ENCODE measurements at places on chromosomes 2 and 18. TPM values are rescaled to one million over a fixed set of nuclear protein-coding genes. Genes with fewer than 3 reads are reported as not detected.

MITD1 gene
- total RNA-seq: 37.6 TPM

CRYGC gene
- not detected for total RNA-seq

- H3K27me3 ChIP-seq: no peaks in the 10 kb centered on the region
- DNase-seq: no peak
- H3K4me1 ChIP-seq: peaks cover 21% of the 10 kb centered on the region
- no peak overlapping the region for H3K4me3 ChIP-seq
Measured at GRCh38 chr2:159129824-159130223, 156.7 kb downstream of the WDSUB1 start.

DNA sequence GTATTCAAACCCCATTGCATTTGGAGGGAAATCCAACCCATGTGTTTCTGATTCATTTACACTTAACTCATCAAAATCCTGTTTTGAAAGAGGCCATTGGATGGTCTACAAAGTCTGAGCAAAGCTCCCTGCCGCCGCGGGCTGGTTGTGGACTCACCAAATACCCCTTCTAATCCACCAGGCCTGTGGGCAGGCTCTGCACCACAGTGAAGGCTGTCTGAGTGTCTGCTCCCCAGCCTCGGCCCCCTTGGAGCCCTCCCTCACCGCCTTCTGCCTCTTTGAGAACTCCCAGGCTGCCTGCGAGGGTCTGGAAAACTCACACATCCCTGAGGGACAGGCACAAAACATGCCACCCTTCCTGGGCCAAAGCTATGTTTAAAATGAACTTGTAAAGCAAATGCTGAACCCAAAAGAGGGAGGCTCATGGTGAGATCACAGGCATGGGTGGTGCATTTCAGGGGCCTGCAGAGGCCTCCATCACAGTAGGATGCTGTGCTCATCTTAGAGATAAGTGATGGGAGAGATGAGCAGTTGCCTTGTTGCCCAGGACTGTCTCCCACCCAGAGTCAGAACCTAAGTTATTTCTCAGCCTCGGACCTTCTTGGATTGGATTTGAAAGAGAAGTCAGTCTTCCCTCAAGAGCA is 225.0 kb downstream of the CYP26B1 start:
- no peaks in the 10 kb centered on the region for H3K27me3 ChIP-seq
- no peak for DNase-seq
- H3K27ac ChIP-seq: no peak overlapping the region
- no peak overlapping the region for H3K4me3 ChIP-seq

- H3K4me3 ChIP-seq: no peak overlapping the region
- peaks cover 18% of the 10 kb centered on the region for H3K27me3 ChIP-seq
- no peak for DNase-seq
- H3K36me3 ChIP-seq: no peaks in the 10 kb centered on the region
- H3K4me1 ChIP-seq: no peaks in the 10 kb centered on the region
Measured at GRCh38 chr18:7146067-7146466, 28.5 kb upstream of the LAMA1 start.

GRCh38 chr2:120907822-120908221 is 172.2 kb downstream of the GLI2 start:
- no peak overlapping the region for H3K4me3 ChIP-seq
- no peak for DNase-seq
- peaks cover 16% of the 10 kb centered on the region for H3K27me3 ChIP-seq
- no peaks in the 10 kb centered on the region for H3K36me3 ChIP-seq

GRCh38 chr2:217622205-217623060 is 380.4 kb downstream of the TNS1 start:
- H3K27me3 ChIP-seq: peaks cover 3% of the 10 kb centered on the region
- H3K36me3 ChIP-seq: no peaks in the 10 kb centered on the region
- H3K4me3 ChIP-seq: no peak overlapping the region
- H3K27ac ChIP-seq: no peak overlapping the region
- no peak for DNase-seq

DNA sequence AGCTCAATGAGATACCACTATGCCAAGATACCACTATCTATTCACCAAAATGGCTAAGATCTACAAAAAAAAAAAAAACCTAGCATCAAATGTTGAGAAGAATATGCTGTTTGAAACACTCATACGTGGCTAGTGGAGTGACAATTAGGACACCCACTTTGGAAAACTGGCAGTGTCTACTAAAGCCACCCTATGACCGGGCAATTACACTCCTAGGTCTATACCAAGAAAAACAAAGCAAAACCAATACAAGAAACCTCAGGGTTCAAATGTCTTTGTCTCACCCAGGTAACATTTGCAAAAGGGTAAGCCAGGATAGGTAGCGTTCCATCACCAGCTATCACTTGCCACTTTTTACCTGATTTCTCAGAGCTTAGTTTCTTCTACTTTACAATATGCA is 123.6 kb upstream of the CAB39 start:
- H3K4me3 ChIP-seq: no peak overlapping the region
- no peaks in the 10 kb centered on the region for H3K27me3 ChIP-seq
- no peak for DNase-seq
- no peaks in the 10 kb centered on the region for H3K36me3 ChIP-seq
- no peaks in the 10 kb centered on the region for H3K4me1 ChIP-seq
- H3K27ac ChIP-seq: no peak overlapping the region

GRCh38 chr2:173349287-173349686 is 5.4 kb upstream of the CDCA7 start:
- H3K36me3 ChIP-seq: no peaks in the 10 kb centered on the region
- H3K4me3 ChIP-seq: no peak overlapping the region
- no peak for DNase-seq
- no peak overlapping the region for H3K27ac ChIP-seq
- peaks cover 9% of the 10 kb centered on the region for H3K4me1 ChIP-seq
- no peaks in the 10 kb centered on the region for H3K27me3 ChIP-seq

DNA sequence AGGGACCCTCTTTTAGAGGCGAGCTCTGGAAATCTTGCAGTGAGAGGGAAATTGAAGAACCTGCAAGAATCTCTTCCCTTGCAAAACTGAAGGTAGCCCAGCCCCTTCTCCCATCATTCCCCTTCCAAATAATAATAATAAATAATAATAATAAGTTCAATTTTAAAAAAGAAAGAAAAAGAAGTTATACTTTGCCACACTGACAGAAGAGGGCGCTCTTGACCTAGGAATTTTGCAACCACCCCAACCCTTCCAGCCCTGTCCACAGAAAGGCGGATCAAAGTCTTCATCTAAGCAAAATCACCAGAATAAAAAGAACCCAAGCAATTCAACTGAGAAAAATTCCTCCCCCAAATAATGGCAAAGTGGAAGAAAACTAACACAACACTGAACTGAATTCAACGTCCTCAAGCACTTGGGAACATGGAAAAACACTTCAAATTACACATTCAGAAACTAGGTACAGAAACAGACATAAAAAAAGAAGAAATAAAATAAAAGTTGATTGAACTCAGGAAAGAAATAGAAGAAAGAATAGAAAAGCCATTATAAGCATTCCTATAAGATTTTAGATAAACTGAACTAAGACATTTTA is 98.9 kb upstream of the GLS start:
- no peak for DNase-seq
- H3K27me3 ChIP-seq: no peaks in the 10 kb centered on the region
- no peak overlapping the region for H3K27ac ChIP-seq
- H3K36me3 ChIP-seq: no peaks in the 10 kb centered on the region
- no peak overlapping the region for H3K4me3 ChIP-seq

DNA sequence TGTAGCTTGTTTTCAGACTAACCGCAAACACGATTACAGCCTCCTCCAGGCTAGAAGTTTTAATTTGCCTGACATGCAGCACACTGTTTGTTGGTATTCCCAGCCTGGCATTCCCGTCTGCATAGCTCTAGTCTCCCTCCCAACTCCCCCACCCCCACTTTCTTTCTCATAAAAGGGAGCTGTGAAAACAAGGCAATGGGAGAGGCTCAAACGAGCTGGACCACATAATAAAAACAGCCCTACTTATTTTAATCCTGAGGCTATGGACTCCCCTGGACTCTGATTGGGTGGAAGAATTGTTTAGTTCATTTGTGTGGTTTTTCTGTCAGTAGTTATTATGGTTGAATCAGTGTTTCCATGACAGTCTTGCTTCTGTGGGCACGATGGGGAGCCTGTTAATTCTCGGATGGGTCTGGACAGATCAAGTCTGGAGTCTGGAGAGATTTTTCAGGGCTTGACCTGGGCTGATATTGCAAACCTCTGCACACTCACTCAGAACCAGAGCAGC is 1.2 kb downstream of the STON1 start:
- H3K4me3 ChIP-seq: no peak overlapping the region
- no peak for DNase-seq
- H3K27ac ChIP-seq: no peak overlapping the region
- H3K27me3 ChIP-seq: no peaks in the 10 kb centered on the region

DNA sequence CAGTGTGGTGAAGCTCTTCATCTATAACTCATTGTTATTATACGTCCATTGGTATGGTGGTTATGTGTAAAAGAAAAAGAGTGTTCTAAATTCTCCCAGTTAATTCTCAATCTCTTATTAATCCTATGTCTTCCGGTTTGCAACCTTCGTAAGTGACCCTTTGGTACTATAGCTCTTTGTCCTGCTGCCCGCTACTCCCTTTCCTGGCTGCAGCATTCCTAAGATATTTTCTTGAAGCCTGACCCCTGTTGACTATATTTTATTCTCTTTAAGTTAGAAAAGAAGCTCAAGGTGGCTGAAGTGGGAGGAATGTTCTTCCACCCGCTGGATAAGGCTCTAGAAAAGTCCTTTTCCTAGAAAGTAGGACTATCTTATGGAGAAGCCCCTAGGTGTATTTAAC is 684.8 kb downstream of the SOCS6 start:
- H3K27ac ChIP-seq: no peak overlapping the region
- no peaks in the 10 kb centered on the region for H3K27me3 ChIP-seq
- no peak for DNase-seq
- H3K4me1 ChIP-seq: no peaks in the 10 kb centered on the region
- H3K36me3 ChIP-seq: no peaks in the 10 kb centered on the region

GRCh38 chr18:10771053-10771709 is 245.4 kb downstream of the NAPG start:
- H3K4me1 ChIP-seq: no peaks in the 10 kb centered on the region
- H3K4me3 ChIP-seq: no peak overlapping the region
- no peaks in the 10 kb centered on the region for H3K36me3 ChIP-seq
- no peak for DNase-seq

DNA sequence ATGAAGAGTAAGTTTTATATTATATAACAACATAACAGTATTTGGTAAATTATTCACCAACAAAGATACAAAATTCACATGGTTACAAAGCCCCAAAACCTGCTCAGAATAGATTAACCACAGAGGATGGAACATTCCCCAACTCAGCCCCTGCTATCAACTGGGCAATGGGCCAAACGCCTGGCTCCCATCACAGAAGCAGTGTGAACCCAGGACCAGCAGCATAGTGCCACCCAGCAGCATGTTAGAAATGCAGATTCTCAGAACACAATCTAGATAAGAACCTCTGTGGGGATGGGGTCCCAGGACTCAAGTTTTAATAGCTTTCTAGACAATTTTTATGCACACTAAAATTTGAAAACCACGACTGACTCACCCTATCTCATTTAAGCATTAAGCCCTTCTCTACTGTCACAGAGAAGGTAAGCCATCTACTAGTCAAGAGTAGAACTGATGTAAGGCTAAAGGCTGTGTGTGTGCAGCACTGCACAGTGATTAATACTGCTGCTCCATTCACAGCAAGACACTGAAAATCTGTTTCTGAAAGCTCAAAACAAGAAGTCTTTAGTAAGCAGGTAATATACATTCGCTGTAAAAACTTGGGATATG is 15.2 kb downstream of the AFG3L2 start:
- no peak overlapping the region for H3K27ac ChIP-seq
- no peak overlapping the region for H3K4me3 ChIP-seq

- H3K36me3 ChIP-seq: no peaks in the 10 kb centered on the region
- no peaks in the 10 kb centered on the region for H3K27me3 ChIP-seq
- no peak overlapping the region for H3K27ac ChIP-seq
- no peak for DNase-seq
Measured at GRCh38 chr18:23932385-23933067, 82.0 kb upstream of the TTC39C start.

GRCh38 chr2:55422876-55423665 is 3.4 kb upstream of the CCDC88A start:
- no peak overlapping the region for H3K4me3 ChIP-seq
- H3K36me3 ChIP-seq: no peaks in the 10 kb centered on the region
- H3K27ac ChIP-seq: no peak overlapping the region
- H3K4me1 ChIP-seq: peaks cover 36% of the 10 kb centered on the region
- no peaks in the 10 kb centered on the region for H3K27me3 ChIP-seq
- no peak for DNase-seq

DNA sequence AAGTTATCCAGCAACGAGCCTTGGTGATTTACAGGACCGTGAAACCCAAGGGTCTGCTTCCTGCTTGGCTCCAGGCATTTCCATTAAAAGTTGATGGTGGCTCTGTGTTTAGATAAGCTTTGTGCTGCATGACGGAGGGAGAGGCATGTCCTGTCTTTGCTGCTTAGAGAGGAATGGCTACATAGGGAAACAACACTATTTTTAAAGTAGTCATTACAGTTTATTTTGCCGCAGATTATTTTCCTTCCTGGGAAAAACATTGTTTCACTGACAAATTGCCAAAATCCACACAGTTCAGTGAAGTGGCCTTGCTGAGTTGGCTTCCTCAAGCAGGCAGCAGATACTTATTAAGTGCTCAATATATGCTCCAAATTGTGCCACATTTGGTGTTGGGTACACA is 98.5 kb downstream of the THSD7B start:
- H3K36me3 ChIP-seq: no peaks in the 10 kb centered on the region
- 0 out of 2 replicates have a peak, but pooled peaks cover 2% of the 10 kb centered on the region for H3K27me3 ChIP-seq
- H3K4me1 ChIP-seq: no peaks in the 10 kb centered on the region
- H3K4me3 ChIP-seq: no peak overlapping the region
- DNase-seq: no peak

DNA sequence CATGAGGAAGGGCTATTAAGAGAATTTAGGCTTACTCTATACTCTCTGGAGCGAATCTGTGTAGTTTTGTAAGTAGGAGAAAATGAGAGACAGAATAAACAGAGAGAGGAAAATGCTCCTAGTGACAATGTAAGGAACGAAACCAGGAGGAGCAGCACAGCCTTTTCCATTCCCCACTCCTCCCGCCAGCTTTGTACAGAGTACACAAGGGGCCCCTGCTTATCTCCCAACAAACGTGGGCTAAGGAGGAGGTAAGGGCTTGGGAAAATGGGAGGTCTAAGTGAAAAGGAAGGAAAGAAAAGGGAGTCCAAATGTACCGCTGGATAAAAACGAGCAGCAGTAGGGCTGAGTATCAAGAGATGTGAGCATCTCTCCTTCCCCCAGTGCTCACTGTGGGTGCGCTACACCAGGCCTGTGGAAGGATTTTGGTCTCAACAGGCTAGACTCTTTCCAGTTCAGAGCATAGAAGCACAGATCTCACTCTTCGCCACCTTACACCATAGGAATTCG is 12.1 kb upstream of the IHH start:
- H3K4me1 ChIP-seq: peaks cover 13% of the 10 kb centered on the region
- no peaks in the 10 kb centered on the region for H3K27me3 ChIP-seq
- H3K27ac ChIP-seq: no peak overlapping the region
- no peak overlapping the region for H3K4me3 ChIP-seq

DNA sequence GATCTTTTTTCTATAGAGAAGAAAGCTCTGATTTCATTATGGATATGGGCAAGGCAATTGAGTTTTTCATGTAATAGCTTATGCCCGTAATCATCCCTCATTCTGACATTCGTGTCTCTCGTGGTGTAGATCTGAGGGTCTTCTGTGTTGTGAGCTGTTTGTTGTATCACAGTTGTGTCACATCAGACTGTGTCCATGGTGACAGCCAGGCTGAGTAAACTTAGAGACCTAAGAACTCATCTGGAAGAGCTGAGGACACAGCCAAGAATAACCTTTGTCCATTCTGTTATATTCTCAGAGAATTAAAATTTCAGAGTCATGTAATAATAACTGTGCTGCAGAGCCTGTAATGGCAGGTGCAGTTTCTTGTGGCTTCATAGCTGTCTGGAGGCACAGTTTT is 116.5 kb downstream of the ATP9B start:
- H3K27ac ChIP-seq: no peak overlapping the region
- no peak for DNase-seq
- H3K27me3 ChIP-seq: no peaks in the 10 kb centered on the region
